ENCODE measurements at places on chromosomes 7 and 10.

GRCh38 chr7:73762659-73762999 is 7.4 kb downstream of the CLDN3 start:
- no peak for DNase-seq

DNA sequence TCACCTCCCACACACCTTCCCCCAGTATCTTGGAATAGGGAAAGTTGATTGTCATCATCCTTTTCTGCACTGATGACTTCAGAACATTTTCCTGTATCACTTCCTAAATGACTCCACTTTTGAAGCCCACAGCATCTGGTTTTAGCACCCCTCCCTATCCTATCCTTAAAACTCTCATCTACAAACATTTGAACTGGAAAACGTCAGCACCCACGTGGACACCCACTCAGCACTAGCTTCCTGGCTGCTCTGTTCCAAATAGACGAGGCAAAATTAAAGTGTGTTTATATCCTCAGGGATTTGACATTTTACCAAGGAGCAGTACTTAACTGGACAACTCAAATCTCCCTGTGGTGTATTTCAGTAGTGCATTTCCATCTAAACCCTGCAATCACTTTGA is 73.9 kb downstream of the REEP3 start:
- DNase-seq = peak; percentile 25

DNA sequence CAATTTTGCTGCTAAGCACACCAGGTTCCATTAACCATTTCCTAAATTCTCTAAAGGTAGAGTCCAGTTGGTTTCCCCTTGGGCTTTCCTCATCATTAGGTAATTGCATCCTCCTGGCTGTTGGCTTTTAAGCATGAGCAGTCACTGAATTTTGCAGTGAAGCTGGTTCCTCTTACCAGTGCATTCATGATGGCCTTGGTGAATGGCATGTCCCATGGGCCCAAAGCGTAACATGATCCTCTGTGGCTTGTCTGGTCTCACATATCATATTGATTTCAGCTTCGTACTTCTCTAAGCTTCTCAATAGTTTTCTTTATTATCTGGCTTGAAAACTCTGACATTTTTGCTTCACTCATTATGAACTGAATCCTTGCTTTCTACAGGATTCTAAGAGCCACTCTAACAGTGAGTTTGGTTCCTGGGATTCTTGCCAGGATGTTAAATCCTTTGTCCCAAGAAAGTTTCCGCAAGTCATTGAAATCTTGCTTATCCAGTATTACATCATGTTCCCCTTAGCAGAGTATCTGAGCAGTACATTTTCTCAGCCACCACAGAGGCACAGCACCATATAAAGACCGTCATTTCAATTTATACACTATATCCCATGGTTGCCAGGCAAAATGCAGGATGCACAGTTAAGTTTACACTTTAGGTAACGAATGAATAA is 134.2 kb downstream of the PTN start:
- DNase-seq = peak; percentile 14

DNA sequence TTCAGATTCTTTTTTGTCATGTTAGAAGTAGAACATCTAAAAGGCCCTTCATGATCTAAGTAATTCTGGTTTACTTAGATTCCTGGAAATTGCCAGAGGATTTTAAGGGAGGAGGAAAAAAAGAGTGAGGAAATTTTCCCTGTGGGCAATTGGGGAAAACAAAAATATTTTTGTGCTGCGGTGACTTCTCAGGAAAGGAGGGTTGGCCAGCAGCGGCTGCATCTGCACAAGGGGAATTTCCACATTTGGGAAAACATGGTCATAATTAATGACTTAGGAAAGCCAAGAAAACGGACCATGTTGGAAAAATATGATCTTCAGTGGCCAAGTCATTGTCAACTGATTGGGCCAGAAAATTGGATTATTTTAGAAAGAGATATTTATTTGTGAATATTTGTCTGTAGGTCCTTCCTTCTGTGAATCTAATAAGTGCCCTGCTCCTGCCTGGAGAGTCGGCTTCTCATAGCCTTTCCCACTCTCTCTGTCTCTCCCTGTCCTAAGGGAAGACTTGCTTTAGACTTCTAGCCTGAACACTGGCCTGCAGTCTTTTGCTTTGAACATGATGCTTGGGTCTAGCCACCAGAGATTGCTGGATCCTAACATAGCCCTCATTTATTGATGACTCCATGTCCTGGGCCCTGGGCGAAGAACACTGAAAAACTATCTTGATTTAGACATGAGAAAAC is 124.2 kb upstream of the MKLN1 start:
- no peak for DNase-seq

DNA sequence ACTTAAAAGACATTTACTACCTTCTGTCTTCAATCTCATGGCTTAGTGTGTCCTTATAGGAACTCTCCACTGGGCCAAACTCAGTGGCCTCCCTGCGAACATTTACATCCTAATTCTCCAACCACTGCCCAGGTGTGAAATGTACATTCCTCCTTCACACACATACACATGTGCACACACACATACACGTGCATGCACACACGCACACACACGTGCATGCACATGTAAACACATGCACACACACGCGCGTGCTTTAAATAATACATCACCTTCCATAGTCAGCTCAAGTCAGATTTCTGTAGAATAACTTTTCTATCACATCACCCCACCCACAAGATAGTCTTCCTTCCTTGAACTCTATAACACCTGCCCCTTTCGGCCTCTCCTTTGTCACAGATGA is 216.5 kb downstream of the TMEM178B start:
- DNase-seq = no peak

DNA sequence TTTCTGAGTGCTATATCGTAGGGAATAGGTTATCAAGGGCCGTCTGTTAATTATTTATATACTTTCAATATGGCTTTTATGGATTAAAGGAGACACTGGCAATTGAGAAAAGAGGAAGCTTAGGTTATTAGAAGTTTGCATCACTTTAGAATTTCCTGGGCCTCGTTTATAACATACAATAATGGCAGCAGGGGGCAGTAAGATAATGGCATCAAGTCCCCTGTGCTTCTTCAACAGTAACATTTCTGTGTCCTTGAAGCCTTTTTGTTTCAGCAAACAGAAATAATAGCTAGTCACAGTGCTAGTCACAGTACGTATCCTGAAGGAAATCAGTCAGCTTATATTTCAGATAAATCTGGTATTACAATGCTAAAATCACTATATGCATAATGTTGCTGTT is 41.9 kb downstream of the SPAM1 start:
- no peak for DNase-seq

GRCh38 chr10:19824381-19825342 is 8.4 kb downstream of the PLXDC2 start:
- no peak for DNase-seq

GRCh38 chr10:93182790-93183189 is 109.1 kb downstream of the CYP26A1 start:
- no peak for DNase-seq

DNA sequence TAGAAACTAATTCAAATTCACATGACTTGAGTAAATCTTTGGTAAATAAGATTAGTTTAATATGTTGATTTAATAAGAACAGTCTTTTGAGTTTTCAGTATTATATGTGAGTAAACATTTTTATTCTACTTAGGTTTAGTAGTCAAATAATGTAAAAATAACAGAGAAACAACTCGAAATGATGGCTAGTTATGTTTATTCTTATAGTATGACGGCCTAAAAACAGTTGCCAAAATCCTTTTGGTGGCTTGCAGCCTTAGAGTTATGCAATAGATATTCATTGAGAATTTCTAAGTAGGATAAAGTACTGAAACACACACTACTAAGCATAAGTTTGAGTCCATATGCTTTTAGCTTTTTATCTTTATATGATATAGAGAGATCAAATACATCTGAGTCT is 184.8 kb downstream of the GNAI1 start:
- no peak for DNase-seq

- DNase-seq = no peak
These were observed 4.0 kb upstream of the AFAP1L2 start for GRCh38 chr10:114408112-114408967.

DNA sequence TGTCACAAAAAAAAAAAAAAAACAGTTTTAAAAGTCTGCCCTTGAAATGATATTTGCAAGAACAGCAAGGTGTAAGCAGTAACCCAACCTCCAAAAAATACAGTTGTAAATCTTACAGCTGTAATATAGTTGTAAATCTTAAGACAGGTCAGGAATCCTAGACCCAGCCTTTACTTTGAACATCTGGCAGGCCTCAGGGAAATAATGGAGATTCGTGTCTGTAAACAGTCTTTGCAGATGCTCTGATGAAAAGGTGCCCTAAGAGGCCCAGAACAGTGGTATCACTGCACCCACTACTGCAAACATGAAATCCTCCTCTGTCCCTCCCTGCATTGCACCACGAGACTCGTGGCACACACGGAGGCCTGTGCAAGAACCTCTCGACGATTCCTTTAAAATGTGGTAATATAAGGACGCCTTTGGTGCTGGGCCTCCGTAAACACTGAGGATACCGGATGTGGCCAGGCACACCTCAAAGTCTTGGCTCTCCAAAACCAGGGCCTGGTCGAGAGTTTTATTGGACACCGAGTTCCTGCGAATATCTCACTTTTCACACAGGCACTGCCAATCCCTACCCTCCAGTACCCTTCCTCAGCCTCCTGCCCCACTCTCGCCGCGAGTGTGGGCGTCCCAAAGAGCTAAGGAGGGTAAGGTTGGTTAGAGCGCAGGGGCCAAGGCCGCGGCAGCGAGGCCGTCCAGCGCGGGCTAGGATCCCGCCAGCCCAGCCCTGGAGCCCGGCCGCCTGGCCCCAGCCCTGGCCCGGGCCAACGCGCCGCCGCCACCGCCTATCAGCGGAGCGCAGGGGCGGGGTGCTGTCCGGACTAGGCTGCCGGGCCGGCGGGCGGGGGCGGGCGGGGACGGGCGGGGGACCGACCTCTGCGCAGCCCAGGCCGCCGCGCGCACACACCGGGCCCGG is at the start of gene REEP3:
Gene REEP3, plus strand, starts transcription at position 902 of the 916 bp plus-strand sequence. CDS start 145 bp downstream, outside the sequence.
- DNase-seq = peak; percentile 76

DNA sequence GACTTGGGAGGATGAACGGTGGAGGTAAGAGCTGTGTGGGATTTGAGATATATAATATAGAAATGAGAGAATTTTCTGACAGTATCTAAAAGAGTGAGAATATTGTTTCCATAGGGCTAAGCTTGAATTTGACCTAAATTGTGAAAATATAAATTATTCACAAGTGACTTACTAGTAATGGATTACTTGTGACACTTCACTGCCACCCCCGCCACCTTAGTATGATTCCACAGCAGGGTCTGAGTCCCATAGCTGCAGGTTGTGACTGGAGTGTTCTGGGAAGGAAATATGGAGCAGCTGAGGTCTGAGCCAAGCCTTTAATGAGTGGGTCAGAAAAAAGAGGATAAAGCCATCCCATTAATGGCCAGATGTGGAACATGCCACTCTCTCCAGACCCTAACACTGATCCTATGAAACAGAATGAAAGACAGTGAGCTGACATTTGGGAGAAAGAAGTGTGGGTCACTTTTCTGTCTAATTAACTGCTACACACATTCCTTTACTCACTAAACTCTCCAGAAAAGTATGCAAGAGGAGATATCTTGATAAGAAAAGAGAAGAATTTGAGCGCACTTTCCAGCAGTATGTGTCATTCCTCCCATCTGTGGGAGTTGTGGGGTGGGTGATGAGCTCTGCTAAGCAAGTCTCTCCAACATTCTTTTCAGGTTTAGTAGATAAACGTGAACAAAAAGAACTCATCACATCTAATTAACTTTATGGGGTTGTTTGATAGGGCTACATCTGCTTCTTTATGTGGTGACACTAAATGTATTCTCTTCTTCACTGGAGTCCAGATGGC is 1193.4 kb downstream of the SORCS3 start:
- DNase-seq = no peak

GRCh38 chr10:70132098-70133029 is at the start of gene AIFM2:
AIFM2 (minus strand) TSS chr10:70132825; CDS start chr10:70124084, 8,741 bp downstream.
- peak; percentile 72 for DNase-seq

GRCh38 chr7:121546632-121547543 is 150.8 kb upstream of the FAM3C start:
- DNase-seq = no peak

GRCh38 chr7:13174991-13175390 is 487.6 kb downstream of the ARL4A start:
- DNase-seq = no peak

DNA sequence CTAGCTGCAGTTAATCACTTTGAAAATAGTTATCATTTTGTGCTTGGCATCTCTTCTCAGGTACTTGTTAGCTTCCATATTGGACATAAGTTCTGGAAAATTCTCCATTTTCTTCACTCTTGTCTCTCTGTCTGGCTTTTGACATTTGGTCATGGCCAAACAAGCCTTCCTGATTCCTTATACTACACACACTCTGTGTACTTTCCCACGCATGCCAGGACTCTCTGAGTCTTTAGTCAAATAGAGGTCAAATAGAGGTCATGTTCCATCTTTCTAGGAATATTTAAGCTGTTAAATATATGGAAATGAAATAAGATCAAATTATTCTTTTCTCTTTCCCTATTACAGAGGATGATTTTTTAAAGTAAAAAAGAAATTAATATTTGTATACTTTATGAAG is 235.5 kb upstream of the PLXDC2 start:
- DNase-seq = no peak

DNA sequence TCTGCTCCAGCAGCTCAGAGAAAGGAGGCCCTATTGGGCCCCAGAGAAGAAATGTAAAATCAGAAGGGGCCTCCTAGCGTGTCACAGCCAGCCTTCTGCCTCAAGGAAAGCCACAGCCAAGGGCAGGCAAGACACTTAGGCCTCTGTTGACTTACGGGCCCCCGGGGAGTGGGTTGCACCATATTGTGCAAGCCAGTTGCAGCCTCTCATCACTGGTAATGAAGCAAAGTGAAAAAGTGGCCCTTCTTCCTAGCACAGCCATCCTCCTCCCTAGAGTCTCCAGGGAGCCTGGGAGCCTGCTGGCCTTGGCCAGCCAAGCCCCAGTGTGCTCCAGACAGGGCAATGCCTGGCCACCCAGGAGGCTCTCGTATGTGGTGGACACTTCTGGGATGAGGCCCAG is 56.2 kb upstream of the GDF10 start:
- no peak for DNase-seq

DNA sequence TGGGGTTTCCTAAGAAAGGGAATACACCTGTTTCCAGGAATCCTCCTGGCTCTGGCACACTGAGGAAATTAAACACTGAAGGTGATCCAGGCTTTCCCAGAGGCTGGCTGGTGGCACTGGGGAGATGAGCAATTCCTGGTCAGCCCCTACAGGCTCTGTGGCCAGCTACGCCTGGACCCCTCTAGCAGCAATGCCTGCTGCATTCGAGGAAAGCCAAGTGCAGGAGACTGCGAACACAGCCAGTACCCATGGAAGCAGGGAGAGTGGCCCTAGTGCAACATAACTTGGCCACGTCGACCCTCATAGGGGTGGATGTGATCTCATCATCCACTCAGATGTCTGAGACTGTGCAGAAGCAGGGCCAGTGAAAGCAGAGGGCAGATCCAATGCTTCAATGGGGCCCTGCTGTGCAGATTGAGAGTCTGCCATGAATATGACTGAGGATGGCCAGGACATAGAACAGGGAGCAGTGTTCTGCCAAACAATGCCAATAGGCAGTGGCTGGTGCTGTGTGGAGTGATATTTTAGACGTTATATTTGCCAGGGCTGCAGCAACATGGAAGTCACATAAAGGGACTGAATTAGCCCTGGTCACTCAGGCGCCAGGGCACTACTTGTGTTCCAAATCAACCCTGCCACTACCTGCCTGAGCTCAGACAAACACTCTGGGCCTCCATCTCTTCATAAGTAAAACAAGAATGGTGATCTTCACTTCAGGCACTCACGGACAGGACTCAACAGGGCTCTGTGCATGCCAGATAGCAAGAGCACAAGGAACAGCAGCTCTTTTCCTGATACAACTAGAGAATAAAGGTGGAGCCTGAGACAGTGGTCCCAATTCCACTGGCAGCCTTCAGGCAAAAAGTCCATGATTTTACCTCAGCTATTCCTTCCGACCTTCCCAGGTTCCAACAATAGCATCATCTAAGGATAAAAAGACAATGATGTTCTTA is 2.4 kb downstream of the ZNF488 start:
- no peak for DNase-seq

GRCh38 chr10:13439313-13440184 is 89.3 kb downstream of the BEND7 start:
- DNase-seq = no peak

Data from cardiac fibroblast (primary cell).